NCI-H1048 (cell line): ENCODE measurements at places on chromosomes 1 and 21.

DNA sequence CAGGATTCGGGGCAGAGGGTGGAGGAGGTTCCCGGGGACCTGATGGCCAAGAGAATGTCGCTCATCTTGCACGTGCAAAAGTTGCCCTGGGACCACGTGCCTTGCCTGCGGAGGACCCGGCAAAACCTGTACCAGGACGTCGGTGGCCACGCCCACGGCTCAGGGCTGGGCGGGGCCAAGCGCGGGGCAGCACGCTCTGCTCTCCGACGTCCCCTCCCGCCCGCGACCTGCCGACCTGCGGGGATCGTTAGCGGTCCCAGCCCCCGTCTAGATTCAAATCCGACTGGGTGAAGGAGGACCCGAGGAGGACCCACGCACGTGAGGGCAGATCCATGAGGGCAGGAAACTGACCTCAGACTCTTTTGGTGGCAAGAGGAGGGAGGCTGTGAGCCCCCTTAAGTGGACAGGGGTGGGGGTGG lies at the start of gene C1orf167:
Gene C1orf167 (plus strand): TSS at position 206 of the 419 bp plus-strand sequence. CDS start 2,208 bp downstream, outside the sequence.
- DNase-seq = no peak

DNA sequence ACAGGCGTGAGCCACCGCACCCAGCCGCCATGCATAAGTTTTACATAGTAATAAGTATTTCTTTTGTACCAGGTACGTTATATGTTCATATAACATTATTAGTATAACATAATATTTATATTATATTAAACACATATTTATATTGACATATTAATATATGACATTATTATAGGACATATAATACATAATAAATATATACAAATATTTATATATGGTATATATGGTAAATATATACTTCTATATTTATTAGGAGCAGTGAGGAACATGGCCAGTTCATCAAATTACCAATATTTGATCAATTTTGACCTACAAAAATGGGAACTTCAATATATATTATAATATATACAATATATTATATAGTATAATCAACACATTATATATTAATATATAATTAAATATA lies 245.9 kb upstream of the FGGY start:
- no peak for DNase-seq

DNA sequence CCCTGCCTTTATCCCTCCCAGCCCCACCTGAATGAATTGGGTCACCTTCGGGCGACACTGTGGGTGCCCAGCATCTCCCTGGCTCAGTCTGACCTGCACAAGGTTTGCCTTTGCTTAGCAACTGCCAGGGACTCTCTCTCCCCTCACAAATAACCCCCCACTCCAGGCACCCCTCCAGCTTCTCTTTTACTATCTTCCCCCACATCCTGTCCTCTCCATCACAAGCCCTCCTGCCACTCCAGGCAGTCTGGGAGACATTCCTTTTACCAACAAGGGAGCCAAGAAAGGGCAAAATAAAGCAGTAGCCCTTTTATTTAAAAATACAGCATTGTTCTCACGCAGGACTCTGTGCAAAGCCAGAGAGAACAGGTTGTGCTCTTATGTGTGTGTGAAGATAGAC lies 23.9 kb downstream of the LGR6 start:
- DNase-seq = no peak

GRCh38 chr1:44261962-44262361 lies 48.7 kb downstream of the DMAP1 start:
- no peak for DNase-seq

- DNase-seq = peak; percentile 66
Observed at GRCh38 chr1:179079113-179079761, 2.6 kb upstream of the TOR3A start.

DNA sequence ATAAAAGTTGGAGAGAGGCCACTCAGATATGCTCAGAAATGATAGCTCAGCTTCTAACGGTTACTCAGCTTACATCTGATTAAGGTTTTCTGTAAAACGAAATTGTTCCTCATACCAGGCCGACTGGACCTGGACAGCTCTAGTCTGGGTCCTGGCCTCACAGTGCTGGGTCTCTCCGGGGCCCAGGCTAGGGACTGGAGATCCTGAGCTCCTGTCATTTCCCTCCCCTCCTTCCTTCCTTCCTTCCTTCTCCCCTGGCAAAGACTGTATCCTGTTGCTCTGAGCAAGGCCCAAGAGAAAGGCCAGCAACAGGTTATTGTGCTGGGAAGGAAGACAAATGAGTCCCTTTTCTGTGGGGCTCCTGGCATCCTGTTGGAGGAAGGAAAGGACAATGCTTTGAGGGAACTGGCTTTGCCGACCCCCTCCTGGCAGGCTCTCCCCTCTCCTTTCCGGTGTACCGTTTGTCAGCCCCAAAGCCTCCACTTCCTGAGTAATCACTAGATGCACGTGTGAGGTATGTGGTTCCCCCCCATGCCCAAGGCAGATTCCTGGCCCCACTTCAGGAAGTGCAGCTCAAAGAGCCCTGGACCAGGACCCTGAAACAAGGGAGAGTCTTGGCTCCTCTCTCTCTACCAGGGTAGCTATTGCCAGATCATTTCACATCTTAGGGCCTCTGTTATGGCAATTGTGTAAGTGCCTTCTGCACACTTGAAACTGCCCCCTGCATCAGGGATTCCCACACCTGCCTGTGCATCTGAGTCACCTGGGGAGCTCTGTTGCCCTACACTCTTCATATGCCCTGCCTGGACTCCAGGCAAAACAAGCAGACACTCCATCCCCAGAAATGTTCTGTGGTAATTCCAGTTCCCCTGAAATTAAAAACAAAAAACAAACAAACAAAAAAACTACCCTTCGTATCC lies 212.7 kb upstream of the FGGY start:
- no peak for DNase-seq

- DNase-seq = no peak
Observed at GRCh38 chr1:175524003-175524402, 219.4 kb downstream of the TNR start.

DNA sequence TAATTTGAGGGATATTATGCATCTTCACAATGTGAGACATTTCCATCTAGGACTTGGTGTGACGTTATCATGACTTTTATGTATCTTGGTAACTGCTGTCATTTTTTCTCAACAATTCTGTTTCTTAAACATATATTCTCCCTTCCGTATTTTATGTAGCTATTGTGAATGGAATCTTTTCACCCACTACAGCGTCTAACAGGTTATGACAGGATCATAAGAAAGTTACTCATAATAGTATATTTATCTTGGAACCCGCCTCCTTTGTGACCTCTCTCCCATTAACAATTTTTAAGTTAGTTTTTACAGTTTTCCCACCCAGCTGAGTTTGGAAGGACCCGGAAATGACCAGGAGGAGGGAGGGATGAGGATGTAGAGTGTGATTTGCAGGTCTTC lies 6.8 kb upstream of the DMRTA2 start:
- DNase-seq = no peak

DNA sequence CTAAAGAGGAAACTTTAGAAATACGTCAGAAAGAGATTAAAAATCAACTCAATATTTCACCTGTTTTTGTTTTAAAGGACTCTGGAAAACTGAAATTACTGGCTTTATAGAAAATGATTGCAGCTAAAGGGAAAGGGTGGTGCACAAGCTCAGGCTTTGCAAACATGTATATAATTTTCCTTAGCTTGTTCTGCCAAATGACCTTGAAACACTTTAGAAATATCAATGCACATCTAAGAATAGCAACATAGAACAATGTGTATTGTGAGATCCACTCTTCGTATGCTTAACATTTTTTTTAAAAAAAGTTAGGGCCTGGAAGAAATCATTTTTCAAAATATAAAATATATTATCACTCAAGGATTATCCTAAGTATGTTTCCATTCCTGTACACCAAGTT lies 143.9 kb downstream of the NTPCR start:
- no peak for DNase-seq

DNA sequence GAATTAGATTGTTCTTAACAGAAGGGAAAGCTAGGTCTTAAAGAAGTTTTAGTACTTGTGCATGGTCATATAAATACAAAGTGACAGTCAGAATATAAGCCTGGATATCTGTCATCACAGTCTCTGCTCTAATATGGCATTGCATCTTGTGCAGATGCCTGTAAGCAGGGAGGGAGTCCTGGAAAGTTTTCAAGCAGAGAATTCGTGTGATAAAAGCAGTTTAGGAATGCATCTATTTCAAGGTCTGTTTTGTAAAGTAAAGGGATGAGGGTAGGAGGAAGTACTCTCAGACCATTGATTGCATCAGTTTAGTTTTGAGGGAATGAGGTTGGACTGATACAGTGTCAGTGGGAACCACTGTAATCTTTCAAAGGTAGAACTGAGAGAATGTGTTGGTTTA lies 30.6 kb downstream of the IARS2 start:
- DNase-seq = no peak

GRCh38 chr21:43921571-43921978 lies 56.6 kb downstream of the AGPAT3 start:
- DNase-seq = no peak

GRCh38 chr1:43976045-43976444 lies 1.3 kb downstream of the ATP6V0B start:
- DNase-seq = no peak

DNA sequence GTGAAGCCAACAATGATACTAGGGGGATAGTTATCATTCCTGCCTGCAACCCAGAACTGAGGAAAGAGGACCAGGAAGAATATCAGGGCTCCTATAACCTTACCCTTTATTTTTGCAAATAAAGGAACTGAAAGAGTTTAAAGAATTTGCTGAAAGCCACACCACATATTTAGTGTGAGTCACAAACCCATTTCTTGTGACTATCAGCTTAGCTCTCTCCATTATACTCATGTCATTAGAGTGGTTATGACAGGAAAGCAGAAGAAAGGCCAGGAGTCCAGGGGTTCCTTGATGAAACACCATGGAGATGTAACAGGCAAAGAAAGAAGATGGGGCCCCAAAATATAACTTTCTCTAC lies 141.1 kb upstream of the SAMSN1 start:
- DNase-seq = no peak

- no peak for DNase-seq
Observed at GRCh38 chr1:226738421-226738994, 574 bp downstream of the ITPKB start.

GRCh38 chr1:202168861-202169260 lies 8.5 kb upstream of the PTPN7 start:
- DNase-seq = no peak

- DNase-seq = no peak
Observed at GRCh38 chr1:242212401-242212800, 213.5 kb upstream of the MAP1LC3C start.

DNA sequence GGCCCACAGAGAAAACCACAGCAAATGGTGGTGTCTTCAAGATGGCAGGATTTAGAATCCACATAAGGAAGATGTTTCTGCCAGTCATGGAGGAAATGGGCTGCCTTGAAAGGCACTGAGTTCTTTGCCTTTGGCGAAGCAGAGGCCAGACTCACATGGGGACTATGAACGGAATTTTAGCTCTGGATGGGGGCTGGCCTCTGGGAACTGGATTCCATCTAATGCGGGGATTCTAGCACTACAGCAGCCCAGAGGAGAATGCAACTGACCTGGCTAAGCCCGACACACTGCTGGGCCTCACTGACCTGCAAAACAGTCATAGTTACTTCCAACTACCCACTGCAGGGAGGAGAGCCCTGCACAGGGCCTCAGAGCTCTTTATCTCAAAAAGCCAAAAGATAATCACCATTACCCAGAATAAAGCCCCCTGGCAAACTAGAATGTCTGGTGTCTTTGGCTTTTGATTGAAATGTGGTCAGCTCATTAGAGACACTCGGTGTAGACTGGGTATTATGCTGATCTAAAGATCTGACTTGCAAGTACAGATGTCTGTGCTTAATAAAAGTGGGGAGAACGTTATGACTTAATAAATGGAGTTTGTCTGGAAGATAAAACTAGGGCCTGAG lies 11.6 kb downstream of the HCRTR1 start:
- no peak for DNase-seq
